ENCODE measurements at places on chromosomes 12 and 14.

GRCh38 chr14:84891404-84891803, 638.5 kb upstream of the FLRT2 start:
- DNase-seq = no peak

DNA sequence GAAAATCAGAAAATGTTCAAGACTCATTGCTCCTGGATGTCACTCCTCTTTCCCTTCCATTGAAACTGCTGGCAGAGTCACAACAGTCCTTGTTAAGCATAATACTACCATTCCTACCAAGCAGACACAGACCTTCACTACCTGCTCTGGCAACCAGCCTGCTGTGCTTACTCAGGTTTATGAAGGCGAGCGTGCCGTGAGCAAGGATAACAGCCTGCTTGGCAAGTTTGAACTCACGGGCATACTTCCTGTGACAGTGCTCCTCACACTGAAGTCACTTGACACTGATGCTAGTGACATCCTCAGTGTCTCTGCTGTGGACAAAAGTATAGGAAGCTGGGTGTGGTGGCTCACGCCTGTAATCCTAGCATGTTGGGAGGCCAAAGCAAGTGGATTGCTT, 15.7 kb upstream of the PHETA1 start:
- no peak for DNase-seq

DNA sequence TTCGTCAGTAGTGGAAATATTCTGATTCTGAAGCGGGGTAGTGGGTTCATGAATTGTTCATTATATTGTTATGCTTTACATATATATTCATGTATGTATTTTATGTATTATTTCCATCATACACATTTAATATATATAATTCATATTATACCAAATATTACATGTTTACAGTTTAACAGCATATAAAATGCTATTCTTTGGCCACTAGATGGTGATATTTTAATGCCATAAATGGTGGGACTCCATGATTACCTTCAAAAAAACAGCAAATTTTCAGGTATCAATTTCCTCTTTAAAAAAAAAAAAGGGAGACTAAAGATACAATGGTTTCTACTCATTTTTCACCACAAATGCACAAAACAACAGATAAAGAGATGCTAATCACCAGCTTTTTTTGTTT, 41.0 kb downstream of the BDKRB1 start:
- DNase-seq = no peak

DNA sequence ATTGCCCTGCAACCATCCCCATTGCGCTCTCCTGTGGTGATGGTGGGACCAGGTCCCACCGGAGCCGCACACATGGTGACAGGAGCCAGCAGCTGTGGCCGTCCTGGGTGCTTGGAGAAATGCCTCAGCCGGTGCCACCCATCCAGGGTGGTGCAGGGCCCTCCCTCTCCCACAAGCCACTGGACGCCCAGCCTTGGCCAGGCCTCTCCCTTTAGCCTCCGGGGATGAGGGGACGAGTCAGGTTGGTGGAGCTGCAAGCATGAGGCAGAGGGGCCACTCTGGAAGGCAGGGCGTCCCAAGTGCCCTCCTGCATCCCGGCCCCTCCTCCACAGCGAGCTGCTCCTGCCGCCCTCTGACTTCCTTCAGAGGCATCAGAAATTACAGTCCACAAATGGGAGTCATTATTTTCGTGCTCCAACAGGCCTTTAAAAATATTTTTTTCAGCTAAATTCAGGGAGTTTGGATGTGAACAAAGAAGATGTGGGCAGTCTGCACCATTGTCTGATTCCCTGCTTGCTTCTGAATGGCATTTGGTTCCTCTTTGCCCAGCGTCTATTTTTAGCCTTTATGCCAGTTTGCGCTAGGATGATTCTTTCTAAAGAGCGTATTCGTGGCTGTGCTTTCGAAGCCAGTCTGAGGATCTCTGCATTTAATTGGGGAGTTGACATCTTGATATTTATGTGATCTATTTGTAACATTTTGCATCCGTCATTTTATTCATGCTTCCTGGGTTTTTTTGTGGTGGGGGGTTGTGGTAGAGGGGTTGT, 189.4 kb downstream of the ADGRD1 start:
- no peak for DNase-seq

DNA sequence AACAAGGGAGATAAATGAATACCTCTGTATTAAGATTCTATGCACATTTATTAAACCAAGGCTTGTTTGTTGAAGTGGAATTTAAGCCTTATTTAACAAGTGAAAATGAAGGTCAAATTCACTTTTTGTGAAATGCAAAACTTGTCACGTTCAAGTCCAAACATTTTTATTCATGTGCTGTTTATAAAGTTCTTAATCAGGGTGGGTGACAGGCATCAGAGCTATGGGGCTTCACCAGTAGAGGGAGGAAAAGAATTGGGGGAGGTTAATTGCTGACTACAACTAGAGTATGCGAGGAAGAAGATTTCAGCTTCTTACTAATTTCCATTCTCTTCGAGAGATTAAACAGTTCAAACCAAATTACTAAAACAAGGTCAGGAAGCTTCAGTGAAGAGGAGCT, 9.7 kb downstream of the MOK start:
- no peak for DNase-seq
